ENCODE measurements at places on chromosomes 2 and 18. TPM values are rescaled to one million over a fixed set of nuclear protein-coding genes. Genes with fewer than 3 reads are reported as not detected.
A peak's percentile ranks its signal among the peaks of the same experiment; 100 is the strongest.

ATP6V1B1 gene
- total RNA-seq = not detected

TTLL4 gene
- 27.9 TPM for total RNA-seq

ALPI gene
- total RNA-seq = not detected

SNRNP27 gene
- 93.7 TPM for total RNA-seq

DNA sequence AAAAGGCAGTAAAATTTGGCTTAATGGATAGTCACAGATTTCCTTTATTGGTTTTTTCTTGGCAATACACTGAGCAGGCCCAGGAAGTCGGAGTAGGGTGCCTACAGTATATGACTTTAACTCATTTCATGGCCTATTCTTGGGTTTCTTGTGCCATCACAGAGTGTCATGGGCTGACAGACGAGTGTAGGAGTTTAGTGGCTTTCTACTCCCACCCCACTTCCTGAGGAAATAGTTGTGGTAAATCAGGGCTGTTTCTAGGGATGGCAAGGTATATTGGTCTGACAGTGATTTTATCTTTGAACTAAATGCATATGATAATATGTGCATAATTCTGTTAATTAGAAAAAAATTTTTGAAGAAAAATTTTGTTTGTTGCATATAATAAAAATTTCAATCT, 100.1 kb downstream of the PLCL1 start:
- H3K4me3 ChIP-seq = no peak overlapping the region
- DNase-seq = no peak
- no peaks in the 10 kb centered on the region for H3K27me3 ChIP-seq
- no peaks in the 10 kb centered on the region for H3K36me3 ChIP-seq
- no peak overlapping the region for H3K27ac ChIP-seq

DNA sequence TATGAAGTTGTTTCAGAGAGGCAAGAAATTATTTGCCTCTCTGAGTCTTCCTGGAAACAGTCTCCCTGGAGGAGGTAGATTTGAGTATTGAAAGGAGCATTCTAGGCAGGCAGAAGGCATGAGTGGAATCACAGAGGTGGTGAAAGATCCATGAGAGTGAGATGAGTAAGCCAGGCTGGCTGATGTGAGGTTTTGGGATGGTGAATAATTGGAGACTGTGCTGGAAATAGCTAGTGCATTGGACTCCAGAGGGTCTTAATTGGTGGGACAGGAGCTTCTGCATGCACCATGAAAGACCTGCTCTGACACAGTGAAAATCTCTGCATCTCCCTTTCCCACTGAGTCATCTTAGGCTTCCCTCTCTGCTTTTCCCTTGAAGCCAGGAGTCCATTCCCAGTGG, 46.3 kb downstream of the CDC42EP3 start:
- no peak for DNase-seq
- no peaks in the 10 kb centered on the region for H3K4me1 ChIP-seq
- no peaks in the 10 kb centered on the region for H3K36me3 ChIP-seq

DNA sequence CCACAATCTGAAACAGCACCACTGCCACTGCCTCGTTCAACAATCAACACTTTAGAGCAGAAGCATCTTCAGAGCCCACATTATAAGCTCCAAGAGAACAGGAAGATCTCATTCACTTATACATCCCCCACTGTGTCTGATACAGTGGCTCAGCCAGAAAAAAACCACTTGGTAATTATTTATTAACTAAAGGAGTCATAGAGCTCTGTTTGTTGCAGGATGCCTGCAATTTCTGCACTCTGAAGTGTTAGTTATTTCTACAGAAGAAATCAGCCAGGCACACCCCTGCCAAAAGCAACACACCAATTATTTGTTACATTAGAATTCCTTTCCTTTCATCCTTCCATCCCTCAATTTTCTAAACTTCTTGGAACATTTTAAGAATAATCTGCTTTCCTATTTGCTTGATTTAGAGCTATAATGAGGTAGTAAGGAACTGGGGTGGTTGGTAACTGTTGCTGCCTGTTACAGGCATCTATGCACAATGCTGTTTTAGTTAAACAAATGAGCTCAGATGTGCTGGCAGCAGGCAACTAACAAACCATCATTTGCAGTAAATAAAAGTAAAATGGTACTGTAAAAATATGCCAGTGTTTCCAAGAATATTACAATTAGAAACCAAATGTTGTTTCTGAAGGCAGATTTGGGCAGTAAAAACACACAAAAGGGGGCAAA, 59.9 kb downstream of the DYM start:
- no peak for DNase-seq
- H3K27me3 ChIP-seq = peaks cover 1% of the 10 kb centered on the region
- H3K36me3 ChIP-seq = no peaks in the 10 kb centered on the region
- H3K4me1 ChIP-seq = no peaks in the 10 kb centered on the region
- no peak overlapping the region for H3K4me3 ChIP-seq

DNA sequence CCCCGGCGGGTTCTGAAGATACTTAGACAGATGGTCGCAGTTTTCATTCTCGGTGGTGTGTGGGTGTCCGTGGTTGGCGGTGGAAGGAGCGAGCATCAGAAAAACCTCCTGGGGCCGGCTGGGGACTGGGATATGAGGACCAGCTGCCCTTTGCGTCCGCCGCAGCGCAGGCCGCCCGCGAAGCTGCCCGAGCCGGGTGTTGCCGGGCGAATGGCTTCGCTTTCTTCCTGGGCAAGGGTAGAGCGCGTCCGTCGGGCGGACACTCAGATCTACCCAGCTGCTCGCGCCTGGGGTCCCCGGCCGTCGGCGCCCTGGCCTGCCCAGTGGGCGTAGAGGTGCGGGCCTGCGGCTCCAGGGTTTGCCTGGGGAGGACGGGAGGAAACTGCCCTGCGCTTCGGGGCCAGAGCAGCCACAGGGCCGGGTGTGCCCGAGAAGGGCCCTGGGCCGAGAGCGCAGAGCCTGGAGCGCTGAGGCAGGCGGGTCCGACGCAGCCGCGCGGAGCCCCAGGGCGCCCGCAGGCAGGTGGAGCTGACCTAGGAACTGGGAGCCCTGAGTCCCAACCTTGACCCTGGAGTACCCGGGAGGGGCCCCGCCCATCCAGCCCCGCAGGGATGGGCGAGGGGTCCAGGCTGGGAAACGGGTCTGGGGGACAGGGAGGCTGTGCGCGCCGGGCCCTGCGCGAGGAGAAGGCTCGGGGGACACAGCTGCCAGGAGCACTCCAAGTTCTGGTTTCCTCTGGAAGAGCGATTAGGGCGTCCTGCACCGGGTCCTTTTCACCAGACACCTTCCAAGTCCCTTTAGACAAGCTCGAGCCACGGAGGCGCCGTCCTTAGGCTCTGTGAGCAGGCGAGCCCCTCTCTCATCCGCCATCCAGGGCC, 1.3 kb downstream of the TWIST2 start:
- H3K36me3 ChIP-seq = no peaks in the 10 kb centered on the region
- DNase-seq = peak; percentile 57
- peaks cover 2% of the 10 kb centered on the region for H3K4me1 ChIP-seq
- peak overlapping the region; percentile 52 for H3K4me3 ChIP-seq
- peaks cover 15% of the 10 kb centered on the region for H3K27me3 ChIP-seq

- peaks cover 5% of the 10 kb centered on the region for H3K27me3 ChIP-seq
- peak overlapping the region; percentile 79 for H3K27ac ChIP-seq
- peak; percentile 71 for DNase-seq
- no peaks in the 10 kb centered on the region for H3K36me3 ChIP-seq
- H3K4me1 ChIP-seq = peaks cover 68% of the 10 kb centered on the region
These were observed 73.2 kb downstream of the LRRFIP1 start for GRCh38 chr2:237700512-237701032.

DNA sequence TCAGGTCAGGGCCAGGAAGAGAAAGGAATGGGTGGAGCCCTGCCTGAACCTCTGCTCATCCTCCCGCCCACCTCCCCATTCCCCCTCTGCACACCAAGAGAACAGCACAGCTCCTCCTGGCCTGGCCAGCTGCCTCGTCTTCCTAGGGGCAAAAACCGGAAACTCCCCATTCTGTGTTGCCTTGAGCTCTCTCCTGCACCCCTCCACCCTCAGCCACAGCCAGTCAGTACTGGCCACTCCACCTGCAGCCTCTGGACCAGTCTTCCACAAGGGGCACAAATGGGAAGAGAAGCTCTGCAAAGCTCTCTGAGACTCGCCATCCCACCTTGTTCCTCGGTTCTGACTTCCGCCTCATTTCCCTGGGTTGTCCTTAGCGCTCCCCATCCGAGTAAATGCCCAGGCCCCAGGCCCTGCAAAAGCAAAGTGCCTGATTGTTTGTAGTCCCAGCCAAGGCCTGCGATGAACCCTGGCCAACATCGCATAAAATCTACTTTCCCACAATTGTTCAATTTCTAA, 39.3 kb upstream of the SLC35G4 start:
- H3K27ac ChIP-seq = no peak overlapping the region
- peaks cover 27% of the 10 kb centered on the region for H3K4me1 ChIP-seq
- DNase-seq = no peak
- H3K27me3 ChIP-seq = no peaks in the 10 kb centered on the region
- H3K36me3 ChIP-seq = no peaks in the 10 kb centered on the region
- no peak overlapping the region for H3K4me3 ChIP-seq

- peaks cover 31% of the 10 kb centered on the region for H3K4me1 ChIP-seq
- peaks cover 23% of the 10 kb centered on the region for H3K36me3 ChIP-seq
- H3K27ac ChIP-seq = peak overlapping the region; percentile 88
- H3K27me3 ChIP-seq = peaks cover 2% of the 10 kb centered on the region
- DNase-seq = no peak
- peak overlapping the region; percentile 1 for H3K4me3 ChIP-seq
These were observed 164.2 kb downstream of the VAPA start for GRCh38 chr18:10077986-10078385.

GRCh38 chr18:46010050-46010449, 42.9 kb upstream of the EPG5 start:
- no peak for DNase-seq
- no peak overlapping the region for H3K4me3 ChIP-seq
- H3K27me3 ChIP-seq = peaks cover 3% of the 10 kb centered on the region
- H3K36me3 ChIP-seq = no peaks in the 10 kb centered on the region
- no peaks in the 10 kb centered on the region for H3K4me1 ChIP-seq

DNA sequence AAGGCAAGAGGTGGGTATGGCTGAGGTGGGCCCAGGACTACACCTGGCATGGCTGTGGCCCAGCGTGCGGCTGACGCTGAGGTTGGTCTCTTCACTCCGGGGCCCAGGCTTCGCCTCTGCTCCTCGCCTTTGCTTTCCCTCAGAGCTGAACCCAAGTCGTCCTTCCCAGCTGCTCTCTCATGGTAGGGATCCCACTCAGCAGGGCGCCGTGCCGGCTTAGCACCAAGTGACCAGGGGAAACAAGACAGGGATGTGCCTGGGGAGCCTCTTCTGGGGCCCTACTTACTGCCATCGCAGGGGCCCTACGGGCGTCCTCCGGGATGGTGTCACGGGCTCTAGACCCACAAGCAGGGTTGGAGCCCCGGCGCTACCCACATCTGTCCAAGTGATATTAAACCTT, 138.1 kb upstream of the ALKAL2 start:
- H3K27me3 ChIP-seq = peaks cover 5% of the 10 kb centered on the region
- DNase-seq = no peak
- H3K4me3 ChIP-seq = no peak overlapping the region
- no peak overlapping the region for H3K27ac ChIP-seq

DNA sequence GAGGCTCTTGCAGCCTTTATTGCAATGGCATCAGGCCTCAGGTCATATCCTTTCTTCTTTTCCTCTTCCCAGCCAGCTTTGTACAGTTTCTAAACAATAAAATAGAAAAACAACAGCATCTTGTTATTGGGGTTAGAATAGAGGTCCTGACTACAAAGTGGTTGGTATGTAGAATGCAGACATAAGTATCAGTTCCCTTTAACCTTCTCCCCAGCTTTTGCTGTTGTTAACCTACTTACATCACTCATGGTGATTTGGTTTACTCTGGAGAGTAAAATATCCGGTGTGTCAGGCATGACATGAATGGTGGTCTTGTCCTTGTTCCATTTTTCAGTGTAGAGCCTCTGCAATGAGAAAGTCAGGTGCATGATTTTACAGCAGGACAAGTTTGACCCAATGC, 69.8 kb downstream of the NEB start:
- H3K4me1 ChIP-seq = peaks cover 4% of the 10 kb centered on the region
- no peaks in the 10 kb centered on the region for H3K36me3 ChIP-seq
- H3K27ac ChIP-seq = no peak overlapping the region
- DNase-seq = no peak
- H3K4me3 ChIP-seq = no peak overlapping the region

DNA sequence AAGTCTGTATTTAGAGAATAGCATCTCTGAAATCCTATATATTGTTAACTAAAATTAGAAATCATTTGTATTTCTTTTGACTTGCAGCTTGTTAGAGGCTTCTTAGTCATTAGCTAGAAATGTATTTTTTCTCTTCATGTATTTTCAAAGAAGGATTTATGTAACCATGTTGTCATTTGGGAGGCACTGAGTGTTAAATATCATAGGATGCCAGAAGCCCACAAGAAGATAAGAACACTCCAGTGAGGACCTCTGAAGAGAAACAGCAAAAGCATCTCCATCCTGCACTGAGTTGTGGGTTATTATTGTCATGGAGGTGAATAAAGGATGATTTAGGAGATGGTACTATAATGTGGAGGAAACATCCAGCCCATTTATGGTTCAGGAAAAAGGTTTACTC, 93.5 kb downstream of the UBE2E3 start:
- H3K27ac ChIP-seq = peak overlapping the region; percentile 6
- H3K27me3 ChIP-seq = no peaks in the 10 kb centered on the region
- no peaks in the 10 kb centered on the region for H3K36me3 ChIP-seq
- no peak overlapping the region for H3K4me3 ChIP-seq

DNA sequence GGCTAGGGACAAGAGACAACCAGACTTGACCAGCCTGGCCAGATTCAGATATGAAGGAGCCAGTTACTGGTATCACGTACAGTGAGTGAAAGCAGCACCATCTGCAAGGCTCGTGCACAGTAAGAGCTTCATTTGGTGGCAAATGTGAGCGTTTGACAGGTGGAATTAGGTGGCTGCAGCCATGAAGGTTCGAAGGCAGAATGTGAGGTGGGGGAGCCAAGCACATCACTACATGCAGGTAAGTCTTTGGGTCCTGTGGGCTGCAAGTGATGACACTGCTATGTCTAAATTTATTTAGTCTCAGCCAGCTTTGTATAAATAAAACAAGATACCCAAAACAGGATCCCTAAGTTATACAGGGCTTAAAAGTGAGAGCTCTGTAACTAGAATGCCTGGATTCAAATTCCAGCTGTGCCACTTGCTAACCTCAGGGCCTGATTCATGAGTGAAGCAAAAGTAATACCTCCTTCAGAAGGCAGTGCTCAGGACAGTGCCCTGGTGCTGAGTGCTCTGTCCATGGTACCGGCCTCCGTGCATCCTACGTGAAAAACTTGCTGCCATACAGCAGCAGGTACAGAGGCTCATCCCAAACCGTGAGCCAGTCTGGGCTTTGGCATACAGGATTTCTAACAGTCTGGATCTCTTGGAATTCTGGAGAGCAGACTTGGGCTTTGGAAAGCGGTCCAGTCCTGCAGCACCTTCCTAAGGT, 18.6 kb downstream of the DDX18 start:
- H3K27me3 ChIP-seq = peaks cover 4% of the 10 kb centered on the region
- H3K27ac ChIP-seq = no peak overlapping the region
- H3K36me3 ChIP-seq = no peaks in the 10 kb centered on the region
- peaks cover 2% of the 10 kb centered on the region for H3K4me1 ChIP-seq
- DNase-seq = no peak
- no peak overlapping the region for H3K4me3 ChIP-seq
